Activated CD4-positive, alpha-beta T cell treated with anti-CD3 and anti-CD28 coated beads, Interleukin-2, amount 10 ng/mL, durations not matched to agents 24 days and 14 days (primary cell): ENCODE measurements at places on chromosomes 16 and 17.

DNA sequence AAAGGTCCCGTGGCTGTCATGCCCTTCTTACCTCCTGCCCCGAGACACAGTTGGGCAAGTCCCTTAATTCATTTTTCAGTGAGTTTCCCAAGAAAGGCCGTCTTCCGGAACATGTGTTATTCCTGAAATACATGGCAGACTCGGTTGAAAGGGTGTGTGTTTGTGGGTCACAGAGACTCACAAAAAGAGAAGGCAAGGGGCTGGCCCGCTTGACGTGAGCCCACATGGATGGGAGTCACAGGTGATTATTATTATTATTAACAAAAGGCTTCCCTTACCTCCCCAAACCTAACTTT is 34.1 kb upstream of the CCR7 start:
- peaks cover 15% of the 10 kb centered on the region for H3K36me3 ChIP-seq
- no peak for DNase-seq
- H3K27ac ChIP-seq = peak overlapping the region; percentile 92
- H3K27me3 ChIP-seq = no peaks in the 10 kb centered on the region
- peak overlapping the region; percentile 62 for H3K4me3 ChIP-seq
- H3K4me1 ChIP-seq = peaks cover 77% of the 10 kb centered on the region

DNA sequence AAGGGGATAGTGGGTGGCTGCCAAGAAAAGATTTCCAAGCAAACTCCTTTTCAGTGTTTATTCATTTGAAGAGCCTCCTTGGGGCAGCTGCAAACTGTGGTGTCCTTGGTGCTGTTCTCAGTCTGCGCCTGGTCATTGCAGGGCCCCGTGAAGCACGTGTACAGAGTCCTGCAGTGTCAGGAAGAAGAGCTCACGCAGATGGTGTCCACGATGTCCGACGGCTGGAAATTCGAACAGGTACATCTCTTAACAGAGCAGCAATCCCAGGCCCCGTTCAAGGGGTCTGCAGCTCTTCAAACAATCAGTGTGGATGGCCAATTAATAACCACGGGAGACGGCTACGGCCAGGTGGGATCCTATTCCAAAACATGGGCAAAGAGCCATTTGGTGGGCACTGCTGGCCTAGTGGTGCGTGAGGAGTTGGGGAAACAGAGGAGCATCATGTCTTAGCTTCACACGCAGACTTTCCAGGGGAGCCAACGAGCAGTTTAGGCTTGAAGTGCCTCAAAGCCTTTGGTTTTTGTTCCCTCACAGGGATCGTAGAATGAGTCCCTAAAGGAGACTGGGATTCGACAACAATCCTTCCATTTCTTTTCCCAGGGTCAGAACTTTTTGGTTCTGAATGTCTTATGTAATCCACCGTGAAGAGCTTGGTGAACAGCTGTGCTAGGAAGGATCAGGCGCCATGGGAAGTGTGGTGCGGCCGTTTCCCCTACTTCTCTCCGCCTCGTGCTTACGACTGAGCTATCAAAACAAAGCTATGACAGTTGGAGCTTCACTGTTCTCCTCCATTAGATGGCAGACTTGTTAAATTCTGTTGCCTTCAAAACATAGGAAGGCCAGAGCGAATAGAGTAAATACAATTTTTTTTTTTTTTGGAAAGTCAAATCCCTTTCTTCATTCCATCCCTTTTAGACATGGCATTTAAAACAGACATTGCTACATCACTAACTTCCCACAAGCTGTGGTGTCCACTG is 12.6 kb downstream of the KCTD2 start:
- peak overlapping the region; percentile 65 for H3K27ac ChIP-seq
- H3K4me3 ChIP-seq = no peak overlapping the region
- no peaks in the 10 kb centered on the region for H3K27me3 ChIP-seq
- DNase-seq = no peak
- peaks cover 44% of the 10 kb centered on the region for H3K36me3 ChIP-seq

DNA sequence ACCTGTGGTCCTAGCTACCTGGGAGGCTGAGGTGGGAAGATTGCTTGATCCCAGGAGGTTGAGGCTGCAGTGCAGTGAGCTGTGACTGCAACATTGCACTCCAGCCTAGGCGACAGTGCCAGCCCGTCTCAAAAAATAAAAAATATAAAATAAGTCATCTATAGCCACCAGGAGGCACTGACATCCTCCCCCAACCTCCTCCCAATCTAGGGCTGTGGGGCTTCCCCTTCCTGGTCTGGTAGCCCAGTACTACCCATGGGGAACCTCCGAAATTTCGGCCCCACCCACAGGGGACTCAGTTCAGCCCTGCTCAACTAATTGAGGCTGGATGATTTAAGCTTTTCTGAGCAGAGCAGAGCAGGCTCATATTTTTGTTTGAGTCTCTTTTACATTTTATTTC is 3.2 kb downstream of the ZSCAN10 start:
- peak overlapping the region; percentile 37 for H3K27ac ChIP-seq
- peaks cover 2% of the 10 kb centered on the region for H3K27me3 ChIP-seq
- peaks cover 34% of the 10 kb centered on the region for H3K4me1 ChIP-seq
- peak; percentile 90 for DNase-seq
- H3K36me3 ChIP-seq = no peaks in the 10 kb centered on the region

DNA sequence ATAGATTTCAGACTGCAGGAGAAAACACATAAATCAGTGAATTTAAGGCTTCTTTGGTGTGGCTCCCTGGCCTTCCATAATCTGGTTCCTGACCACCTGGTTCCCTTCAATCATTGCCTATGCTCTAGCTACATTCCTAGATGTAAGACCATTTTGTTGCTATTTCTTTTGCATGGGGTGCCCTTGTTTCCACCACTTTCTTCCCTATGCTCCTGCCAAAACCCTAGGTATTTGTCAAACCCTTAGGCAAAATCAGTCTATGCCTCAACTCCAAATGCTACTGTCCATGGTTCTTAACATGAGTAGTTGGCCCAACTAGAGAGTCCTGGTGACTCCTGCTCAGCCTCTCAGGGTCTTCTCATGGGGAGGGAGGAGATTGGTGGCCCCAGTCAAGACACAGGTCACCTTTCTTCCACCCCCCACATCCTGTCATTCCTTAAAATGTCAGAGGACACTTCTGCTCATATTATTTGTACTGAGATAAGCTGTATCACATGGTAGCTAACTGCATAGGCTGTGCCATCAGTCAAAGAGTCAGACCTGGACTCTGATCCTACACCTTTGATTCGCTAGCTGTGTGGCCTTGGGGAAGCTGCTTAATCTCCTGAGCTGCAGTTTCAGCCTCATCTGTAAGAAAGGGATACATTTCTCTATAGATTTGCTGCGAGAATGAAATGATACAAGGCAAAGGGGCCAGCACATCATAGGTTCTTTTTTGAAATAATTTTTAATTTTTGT is 15.0 kb downstream of the ACSM5 start:
- DNase-seq = no peak
- H3K4me1 ChIP-seq = no peaks in the 10 kb centered on the region
- H3K36me3 ChIP-seq = no peaks in the 10 kb centered on the region
- H3K4me3 ChIP-seq = no peak overlapping the region
- H3K27ac ChIP-seq = no peak overlapping the region

GRCh38 chr16:56715126-56715525 is 14.8 kb upstream of the NUP93 start:
- H3K4me1 ChIP-seq = peaks cover 6% of the 10 kb centered on the region
- no peak for DNase-seq
- no peak overlapping the region for H3K27ac ChIP-seq
- H3K36me3 ChIP-seq = no peaks in the 10 kb centered on the region
- peaks cover 4% of the 10 kb centered on the region for H3K27me3 ChIP-seq
- no peak overlapping the region for H3K4me3 ChIP-seq

GRCh38 chr17:31486351-31487062 is 95.0 kb downstream of the RAB11FIP4 start:
- H3K27ac ChIP-seq = peak overlapping the region; percentile 43
- peaks cover 5% of the 10 kb centered on the region for H3K27me3 ChIP-seq
- H3K4me3 ChIP-seq = peak overlapping the region; percentile 81

- DNase-seq = no peak
- no peaks in the 10 kb centered on the region for H3K36me3 ChIP-seq
- no peaks in the 10 kb centered on the region for H3K4me1 ChIP-seq
- no peak overlapping the region for H3K4me3 ChIP-seq
- no peaks in the 10 kb centered on the region for H3K27me3 ChIP-seq
Observed at GRCh38 chr17:10360578-10360977, 12.2 kb downstream of the MYH13 start.

- H3K36me3 ChIP-seq = peaks cover 52% of the 10 kb centered on the region
- peak; percentile 67 for DNase-seq
- H3K27me3 ChIP-seq = no peaks in the 10 kb centered on the region
- H3K4me3 ChIP-seq = peak overlapping the region; percentile 88
- peaks cover 48% of the 10 kb centered on the region for H3K4me1 ChIP-seq
Observed at GRCh38 chr16:80997139-80997798, 9.4 kb downstream of the CMC2 start.

GRCh38 chr16:13120557-13120956 is 219.2 kb downstream of the SHISA9 start:
- H3K4me1 ChIP-seq = no peaks in the 10 kb centered on the region
- no peak for DNase-seq
- H3K4me3 ChIP-seq = no peak overlapping the region
- H3K27me3 ChIP-seq = no peaks in the 10 kb centered on the region
- no peak overlapping the region for H3K27ac ChIP-seq
- H3K36me3 ChIP-seq = no peaks in the 10 kb centered on the region

- no peak overlapping the region for H3K4me3 ChIP-seq
- no peaks in the 10 kb centered on the region for H3K4me1 ChIP-seq
- H3K27ac ChIP-seq = no peak overlapping the region
- no peaks in the 10 kb centered on the region for H3K36me3 ChIP-seq
Observed at GRCh38 chr17:11109106-11109505, 131.9 kb upstream of the SHISA6 start.

- H3K4me1 ChIP-seq = peaks cover 3% of the 10 kb centered on the region
- peak; percentile 71 for DNase-seq
- H3K27me3 ChIP-seq = peaks cover 24% of the 10 kb centered on the region
- H3K4me3 ChIP-seq = no peak overlapping the region
Observed at GRCh38 chr17:10737168-10737622, 7.4 kb upstream of the TMEM220 start.

DNA sequence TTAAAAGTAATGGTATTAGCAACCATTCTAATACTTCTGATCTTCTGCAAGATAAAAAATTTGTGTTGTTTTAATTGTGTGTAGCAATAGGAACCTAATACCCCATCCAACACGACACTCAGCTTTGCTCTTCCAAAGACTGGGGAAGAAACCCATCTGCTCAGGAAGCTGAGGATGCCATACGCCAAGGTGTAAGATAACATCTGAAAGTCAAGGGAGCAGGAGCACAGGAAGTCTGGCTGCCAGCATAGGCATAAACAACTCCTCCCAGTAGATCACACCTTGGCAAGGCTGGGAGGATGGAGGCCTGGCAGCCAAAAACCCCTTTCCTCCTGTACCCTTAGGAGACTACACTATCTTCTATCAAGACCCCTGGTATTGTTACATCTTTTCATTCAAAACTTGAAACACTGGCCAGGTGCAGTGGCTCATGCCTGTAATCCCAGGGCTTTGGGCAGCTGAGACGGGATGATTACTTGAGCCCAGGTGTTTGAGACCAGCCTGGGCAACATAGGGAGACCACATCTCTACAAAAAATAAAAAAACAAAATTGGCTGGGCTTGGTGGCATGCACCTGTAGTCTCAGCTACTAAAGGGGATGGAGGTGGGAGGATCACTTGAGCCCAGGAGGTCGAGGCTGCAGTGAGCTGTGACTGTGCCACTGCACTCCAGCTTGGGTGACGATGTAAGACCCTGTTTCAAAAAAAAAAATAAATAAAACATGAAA is 5.7 kb upstream of the SPHK1 start:
- H3K4me3 ChIP-seq = no peak overlapping the region
- no peaks in the 10 kb centered on the region for H3K27me3 ChIP-seq
- no peaks in the 10 kb centered on the region for H3K36me3 ChIP-seq
- DNase-seq = no peak
- H3K4me1 ChIP-seq = peaks cover 6% of the 10 kb centered on the region
- H3K27ac ChIP-seq = no peak overlapping the region

- no peak overlapping the region for H3K4me3 ChIP-seq
- H3K27me3 ChIP-seq = peaks cover under 1% of the 10 kb centered on the region
- peaks cover 3% of the 10 kb centered on the region for H3K4me1 ChIP-seq
- no peak for DNase-seq
- H3K36me3 ChIP-seq = peaks cover 34% of the 10 kb centered on the region
Observed at GRCh38 chr16:75293772-75294171, 42.3 kb upstream of the BCAR1 start.

DNA sequence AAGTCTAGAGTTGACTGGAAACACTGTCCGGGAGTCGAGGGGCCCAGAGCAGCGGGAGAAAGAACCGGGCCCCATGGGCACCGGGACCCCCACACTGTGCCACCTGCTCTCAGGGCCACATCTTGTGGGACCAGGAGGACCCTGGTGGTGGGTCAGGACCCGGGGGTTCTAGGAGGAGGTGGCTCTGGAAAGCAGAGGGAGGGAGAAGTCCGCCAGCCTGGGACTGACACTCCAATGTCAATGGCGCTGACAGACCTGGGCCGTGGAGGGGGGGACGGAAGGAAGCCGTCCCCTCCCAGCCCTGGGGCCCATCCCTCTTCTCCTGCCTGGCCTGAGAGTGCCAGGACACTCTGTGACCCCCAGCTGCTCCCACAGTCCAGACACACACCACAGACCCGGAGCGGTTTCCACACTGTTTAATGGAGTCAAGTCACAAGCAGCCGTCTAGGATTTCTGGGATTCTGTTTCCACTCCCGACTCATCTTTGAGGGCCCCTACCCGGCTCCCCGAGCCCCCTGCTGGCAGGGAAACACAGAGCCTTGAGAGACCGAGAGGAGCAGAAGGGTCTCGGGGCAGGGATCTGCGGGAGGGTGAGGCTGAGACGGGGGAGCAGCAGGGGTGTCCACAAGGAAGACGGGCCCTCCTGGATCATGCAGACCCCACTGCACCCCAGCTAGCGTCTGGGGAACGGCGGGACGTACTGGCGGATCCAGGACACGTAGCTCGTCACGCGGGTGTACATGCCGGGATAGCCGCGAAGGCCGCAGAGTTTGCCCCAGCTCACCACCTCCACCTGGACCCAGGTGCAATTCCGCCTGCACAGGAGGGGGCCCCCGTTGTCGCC is 23.5 kb upstream of the UBE2I start:
- no peak overlapping the region for H3K4me3 ChIP-seq
- H3K27me3 ChIP-seq = peaks cover 14% of the 10 kb centered on the region
- no peak overlapping the region for H3K27ac ChIP-seq

- DNase-seq = no peak
- no peaks in the 10 kb centered on the region for H3K36me3 ChIP-seq
- H3K4me3 ChIP-seq = no peak overlapping the region
- H3K4me1 ChIP-seq = no peaks in the 10 kb centered on the region
Observed at GRCh38 chr16:13376174-13376573, 474.8 kb downstream of the SHISA9 start.

DNA sequence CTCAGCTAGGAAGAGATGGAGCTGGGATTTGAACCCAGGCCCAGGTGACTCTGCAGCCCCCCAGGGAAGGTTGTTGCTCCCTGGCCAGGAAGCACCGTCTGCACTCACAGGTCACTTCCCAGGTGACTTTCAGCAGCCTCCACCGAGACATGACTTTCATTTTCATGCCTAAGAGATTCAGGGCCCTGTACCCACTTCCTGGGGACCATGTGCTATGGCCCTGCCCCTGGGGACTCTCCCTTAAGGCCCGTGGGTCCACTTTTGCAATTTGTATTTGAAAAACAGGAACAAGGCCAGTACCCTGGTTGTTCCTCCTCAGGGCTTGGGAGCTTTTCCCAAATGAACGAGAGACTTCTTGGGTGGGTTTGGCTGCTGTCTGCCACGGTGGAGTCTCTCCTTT is 191.0 kb downstream of the IRF8 start:
- H3K4me3 ChIP-seq = no peak overlapping the region
- no peak overlapping the region for H3K27ac ChIP-seq
- no peaks in the 10 kb centered on the region for H3K27me3 ChIP-seq
- no peak for DNase-seq
